Left cardiac atrium (tissue), 4 donors: ENCODE measurements at places on chromosomes 1 and 21.

- DNase-seq: peak; percentile 14
Measured at GRCh38 chr1:1082239-1082775, 8.2 kb upstream of the RNF223 start.

- no peak for DNase-seq
Measured at GRCh38 chr1:55039342-55040082, at the start of gene PCSK9. TSS of gene PCSK9 (plus strand) at chr1:55039548. CDS start at chr1:55039838, 290 bp downstream.

DNA sequence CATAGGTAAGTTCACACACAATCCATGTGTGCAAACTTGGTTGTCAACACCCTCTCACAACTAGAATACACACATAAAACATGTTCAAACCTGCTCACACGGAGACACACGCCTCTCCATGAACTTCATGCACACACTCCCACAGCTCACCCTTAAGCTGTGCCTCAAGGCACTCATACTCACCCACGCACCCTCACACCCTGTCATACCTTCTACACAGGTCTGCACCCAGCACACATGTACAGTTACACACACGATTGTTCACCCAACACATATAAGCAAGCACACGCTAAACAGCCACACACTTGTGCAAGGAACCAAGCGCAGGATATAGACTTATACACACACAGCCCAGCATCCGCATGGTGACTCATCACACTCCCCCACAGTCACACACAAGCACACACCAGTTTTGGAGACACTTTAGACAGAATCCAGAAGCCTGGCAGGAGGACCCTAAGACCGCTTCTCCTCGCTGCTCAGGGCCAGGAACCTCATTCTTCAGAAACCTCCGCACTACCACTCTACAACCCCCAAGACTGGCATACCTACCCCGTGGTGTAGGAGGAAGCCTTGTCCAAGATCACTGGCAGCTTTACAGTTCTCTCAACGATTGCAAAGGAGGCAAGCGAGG lies 58.7 kb upstream of the ZC3H12A start:
- no peak for DNase-seq

GRCh38 chr1:195481293-195481692 lies 1126.9 kb downstream of the KCNT2 start:
- DNase-seq: no peak
